ENCODE measurements at places on chromosomes 2 and 18.

DNA sequence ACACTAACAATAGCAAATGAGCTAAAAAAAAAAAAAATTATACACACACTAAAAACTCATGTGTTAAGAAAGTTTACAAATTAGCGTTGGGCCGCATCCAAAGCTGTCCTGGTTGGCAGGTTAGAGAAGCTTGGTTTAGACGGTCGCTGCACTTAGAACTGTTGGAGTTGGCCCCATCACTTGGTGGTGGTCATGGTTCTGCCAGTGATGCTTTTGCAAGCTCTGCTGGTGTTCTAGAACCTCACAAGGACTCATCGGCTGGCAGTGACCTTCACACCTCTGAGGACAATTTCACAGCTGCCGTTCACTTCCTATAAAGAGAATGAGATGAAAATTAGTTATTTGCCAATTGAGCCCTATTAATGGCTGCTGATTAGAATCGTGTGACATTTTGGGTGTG is 229.0 kb downstream of the AGAP1 start:
- DNase-seq = no peak

GRCh38 chr2:101329026-101329425 is 20.5 kb upstream of the RNF149 start:
- no peak for DNase-seq

DNA sequence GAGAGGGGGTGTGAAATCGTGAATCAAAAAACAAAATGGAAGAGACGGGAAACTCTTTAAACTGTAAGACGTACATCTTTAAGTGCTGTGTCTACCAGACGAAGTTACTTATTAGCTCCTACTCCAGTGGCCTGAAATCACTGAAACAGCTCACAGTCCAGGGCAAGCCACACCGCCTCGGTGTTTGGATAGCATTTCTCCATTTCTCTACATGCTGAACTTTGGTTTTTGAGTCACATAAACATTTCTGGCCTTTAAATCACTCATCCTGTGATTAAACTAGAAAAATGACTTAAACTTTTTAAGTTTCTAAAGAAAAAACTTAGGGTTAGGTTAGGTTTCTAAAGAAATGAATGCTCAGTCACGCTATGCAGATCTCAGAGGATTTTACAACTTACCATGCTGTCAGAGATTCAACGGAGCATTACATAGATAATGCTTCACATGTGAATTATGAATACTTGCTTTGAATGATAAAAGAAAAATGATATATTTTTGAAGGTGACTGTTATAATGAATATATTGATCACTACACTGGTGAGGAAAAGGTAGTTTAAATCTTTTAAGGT is 138.4 kb downstream of the MBP start:
- no peak for DNase-seq

DNA sequence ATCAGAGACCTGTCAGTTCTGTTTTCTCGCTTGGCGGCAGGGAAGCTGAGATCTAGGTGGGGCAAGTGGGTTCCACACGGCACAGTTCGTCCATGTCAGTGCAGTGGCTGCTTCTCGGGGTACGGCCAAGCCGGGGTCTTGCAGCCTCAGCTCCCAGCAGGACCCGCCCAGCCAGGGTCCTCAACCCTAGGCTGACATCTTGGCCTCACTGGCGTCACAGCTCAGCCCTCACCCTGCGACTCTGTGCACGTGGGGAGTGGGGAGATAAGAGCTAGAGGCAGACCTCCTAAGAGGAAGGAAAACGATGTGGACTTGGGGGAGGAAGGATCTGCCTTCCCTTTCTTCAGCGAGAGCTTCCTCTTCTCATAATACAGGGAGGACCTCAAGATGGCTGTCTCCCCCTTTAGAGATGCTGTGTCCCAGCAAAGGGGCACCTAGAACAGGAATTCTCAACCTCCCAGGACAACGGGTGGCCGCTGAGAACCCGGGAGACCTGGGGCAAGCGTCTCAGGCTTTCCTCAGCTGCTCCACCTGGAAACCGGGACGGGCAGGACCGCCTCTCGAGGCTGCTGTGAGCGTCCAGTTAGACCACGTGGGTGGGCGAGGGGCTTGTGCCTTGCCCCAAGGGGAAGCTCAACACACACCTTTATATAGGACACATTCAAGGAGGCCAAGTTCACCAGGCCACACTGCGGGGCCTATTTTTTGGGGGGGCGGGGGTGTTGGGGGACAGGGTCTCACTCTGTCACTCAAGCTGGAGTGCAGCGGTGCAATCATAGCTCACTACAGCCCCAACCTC is 23.5 kb upstream of the KLF11 start:
- DNase-seq = no peak

- no peak for DNase-seq
Observed at GRCh38 chr2:168687314-168687713, 115.1 kb upstream of the NOSTRIN start.

DNA sequence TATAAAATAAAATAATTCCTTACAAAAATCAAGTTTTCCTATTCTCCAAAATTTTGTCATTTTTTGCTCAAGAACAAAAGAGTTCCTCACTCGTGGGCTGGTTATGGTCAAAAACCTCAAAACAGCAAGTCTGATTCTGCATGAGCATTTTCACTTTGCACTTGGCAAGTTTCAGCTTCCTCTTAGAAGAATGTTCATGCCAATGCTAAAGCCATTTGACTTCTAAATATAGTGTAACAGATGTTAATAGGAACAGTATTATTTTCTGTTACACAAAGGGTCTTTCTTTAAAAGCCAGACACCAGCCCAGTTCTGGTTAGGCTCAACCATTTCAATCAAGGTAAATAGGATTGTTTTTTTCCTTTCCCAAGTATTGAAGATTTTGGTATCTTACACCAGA is 261.3 kb upstream of the CCDC68 start:
- DNase-seq = no peak

- peak; percentile 79 for DNase-seq
Observed at GRCh38 chr2:18910843-18911242, 321.5 kb upstream of the NT5C1B start.

DNA sequence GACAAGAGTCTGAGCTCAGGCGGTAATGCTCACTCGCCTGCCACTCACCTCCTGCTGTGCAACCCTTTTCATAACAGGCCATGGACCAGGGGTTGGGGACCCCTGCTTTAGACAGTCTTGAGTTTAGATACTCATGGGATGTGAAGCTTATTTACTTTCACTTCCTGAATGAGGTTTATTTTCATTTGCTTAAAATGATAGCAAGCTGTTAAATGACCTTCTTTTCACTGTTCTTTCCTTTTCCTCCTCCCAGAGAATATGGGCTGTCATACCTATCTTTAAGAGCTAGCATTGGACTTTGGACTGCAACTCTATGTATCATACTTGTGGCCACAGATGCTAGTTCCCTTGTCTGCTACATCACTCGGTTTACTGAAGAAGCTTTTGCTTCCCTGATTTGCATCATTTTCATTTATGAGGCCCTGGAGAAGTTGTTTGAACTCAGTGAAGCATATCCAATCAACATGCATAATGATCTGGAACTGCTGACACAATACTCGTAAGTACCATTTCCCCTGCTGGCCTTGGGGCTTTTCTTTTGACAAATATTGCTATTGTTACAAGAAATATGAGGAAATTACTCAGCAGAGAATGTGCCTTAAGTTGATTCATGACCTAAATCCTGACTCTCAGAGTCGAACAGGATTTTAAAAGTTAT is 168.5 kb downstream of the DPP4 start:
- no peak for DNase-seq

DNA sequence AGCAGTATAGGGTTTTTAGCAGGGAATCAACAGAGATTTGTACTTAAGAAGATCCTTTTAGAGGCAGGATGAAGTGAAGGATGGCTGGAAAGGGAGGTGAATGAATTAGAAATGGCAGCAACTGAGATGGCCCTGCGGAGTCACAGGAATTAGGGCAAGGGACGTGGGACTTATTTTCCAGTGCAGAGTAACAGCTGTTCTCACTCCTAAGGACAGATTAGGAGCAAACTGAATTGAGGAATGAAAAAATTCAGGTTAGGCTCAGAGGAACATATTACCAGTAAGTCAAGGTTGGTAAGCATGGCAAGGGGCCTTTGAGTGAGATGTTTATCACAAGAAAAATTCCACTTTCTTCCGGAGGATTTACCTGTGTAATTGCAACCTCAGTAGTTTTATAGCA is 34.4 kb downstream of the COL4A3 start:
- no peak for DNase-seq

DNA sequence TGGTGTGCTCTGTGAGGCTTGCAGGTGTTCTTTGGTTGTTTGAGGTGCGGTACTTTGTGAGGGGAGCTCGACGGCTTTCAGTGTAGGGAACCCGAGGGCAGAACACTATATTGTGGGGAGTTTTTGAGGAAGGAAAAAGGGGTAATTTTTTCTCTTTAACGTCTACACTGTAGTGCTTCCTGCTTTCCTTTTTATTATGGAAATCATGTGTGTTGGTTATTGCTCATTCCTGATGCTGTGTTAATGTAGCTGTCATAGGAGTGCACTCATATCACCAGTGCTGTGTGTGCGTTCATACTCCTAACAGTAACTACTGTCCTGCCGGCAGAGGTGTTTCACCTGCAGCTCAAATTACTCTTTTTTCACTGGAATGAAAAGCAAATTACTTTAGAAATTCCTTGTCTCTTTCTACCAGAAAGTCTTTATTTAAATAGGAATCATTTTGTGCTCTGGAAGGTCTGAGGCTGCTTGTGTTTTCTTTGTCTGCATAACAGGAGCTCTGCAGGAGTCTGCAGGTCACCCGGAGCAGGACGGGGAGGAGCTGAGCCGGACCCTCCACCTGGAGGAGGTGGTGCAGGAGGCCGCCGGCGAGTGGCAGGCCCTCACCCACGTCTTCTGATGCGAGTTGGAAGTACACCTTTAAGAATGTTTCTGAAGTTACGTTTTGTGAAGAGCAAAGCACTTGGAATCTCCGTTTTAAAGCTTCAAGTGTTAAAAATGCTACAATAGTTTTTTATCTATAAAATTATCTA is 145.5 kb downstream of the ZNF236 start:
- no peak for DNase-seq

- DNase-seq = no peak
Observed at GRCh38 chr18:9749611-9750010, 41.5 kb downstream of the RAB31 start.

DNA sequence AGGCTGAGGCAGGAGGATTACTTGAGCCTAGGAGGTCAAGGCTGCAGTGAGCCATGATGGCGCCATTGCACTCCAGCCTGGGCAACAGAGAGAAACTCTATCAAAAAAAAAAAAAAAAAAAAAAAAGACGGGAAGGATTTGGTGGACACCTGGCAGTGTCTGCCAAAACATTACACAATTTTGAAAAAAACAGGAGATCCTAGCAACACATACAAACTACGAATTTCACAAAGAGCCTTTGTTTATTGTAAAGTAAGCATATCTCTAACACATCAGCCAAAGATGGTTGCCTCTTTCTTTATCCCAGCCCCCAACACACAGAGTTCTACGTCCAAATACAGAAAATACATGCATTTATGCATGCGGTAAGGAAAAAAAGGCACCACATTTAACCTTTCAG is 7.6 kb downstream of the GPR45 start:
- DNase-seq = no peak

DNA sequence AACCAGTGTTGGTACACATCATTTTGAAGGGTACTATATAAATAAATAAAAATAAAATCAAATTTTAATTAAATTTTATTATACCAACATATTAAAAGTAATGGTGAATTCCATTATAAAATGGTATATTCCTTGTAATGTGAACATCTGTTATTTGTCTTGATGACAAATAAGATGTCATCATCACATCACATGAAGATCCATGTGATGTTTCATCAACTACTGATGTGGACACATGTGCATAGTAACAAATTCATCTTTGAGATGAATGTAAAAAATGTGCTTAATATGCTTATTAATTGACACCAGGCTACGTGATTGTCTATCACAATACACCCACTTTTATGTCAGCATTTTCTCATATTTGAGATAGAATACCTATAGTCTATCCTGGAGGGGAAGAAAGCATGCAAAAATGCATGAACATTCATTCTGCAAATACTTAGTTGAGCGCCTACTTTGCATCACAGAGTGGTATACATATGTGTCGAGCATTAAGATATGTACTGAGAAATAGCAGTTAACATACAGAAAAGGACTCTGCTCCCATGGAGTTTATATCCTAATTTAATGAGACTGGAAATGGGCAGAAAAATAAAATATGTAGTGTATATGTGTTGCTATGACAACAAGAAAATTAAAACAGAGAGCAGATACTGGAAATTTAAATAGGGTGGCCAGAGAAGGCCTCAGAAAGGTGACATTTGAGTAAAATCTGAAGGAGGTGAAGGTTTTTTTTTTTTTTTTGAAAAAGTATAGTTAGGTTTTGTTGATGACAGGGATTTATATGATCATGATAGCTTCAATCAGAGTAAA is 281.1 kb downstream of the ARHGAP15 start:
- DNase-seq = no peak

DNA sequence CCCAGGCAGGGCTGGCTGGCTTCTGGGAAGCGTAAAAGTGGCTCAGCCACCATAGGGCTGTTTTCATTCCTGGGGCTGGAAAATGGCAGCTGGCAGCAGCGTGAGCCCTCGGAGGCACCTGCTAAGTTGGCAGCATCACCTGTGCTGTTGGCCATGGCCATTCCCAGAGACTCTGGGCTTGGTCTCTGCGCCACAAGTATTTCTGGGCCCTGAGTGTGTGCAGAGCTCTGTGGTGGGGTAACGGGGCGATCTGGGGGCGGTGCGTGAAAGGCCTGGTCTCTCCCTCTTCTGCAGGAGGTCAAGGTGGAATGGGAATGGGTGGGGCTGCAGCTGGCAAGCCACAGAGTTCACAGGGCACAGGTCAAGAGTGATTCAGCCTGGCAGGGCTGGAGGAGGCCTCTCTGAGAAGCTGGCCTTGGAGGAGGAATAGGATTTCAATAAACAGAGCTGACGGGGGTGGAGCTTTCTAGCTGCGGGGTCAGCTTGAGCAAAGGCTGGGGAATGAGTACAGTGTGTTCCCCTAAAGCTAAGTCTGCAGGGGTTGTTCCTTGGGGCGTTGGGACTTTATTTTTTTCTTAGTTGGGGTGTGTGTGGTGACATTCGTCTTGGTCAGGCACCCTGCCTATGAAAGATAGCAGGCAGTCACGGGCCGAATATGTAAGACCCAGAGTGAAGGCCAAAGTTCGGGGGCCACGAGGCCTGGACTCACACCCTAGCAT is 10.3 kb upstream of the NTSR2 start:
- DNase-seq = no peak

DNA sequence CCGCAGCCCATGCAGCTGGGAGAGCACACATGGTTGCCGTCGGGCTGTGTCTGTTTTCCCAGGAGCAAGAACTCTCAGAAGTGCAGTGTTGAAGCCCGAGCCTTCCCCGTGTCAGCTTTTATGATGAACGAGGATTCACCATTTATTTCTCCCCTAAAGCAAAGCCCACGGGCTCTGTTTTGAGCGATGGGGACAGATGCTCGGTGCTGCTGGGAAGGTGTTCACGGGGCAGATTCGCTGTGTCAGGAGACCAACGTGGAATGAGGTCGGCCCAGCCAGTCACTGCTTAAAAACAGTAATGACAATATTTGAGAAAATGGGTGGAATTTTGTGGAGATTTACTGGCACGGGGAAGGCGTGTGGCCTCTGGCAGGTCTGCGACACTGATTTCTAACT is 43.9 kb downstream of the NFATC1 start:
- DNase-seq = no peak

- DNase-seq = no peak
Observed at GRCh38 chr2:73406996-73407395, 21.4 kb downstream of the ALMS1 start.

Measured in GM03348 (cell line).